ENCODE measurements at places on chromosomes 5 and 9.

DNA sequence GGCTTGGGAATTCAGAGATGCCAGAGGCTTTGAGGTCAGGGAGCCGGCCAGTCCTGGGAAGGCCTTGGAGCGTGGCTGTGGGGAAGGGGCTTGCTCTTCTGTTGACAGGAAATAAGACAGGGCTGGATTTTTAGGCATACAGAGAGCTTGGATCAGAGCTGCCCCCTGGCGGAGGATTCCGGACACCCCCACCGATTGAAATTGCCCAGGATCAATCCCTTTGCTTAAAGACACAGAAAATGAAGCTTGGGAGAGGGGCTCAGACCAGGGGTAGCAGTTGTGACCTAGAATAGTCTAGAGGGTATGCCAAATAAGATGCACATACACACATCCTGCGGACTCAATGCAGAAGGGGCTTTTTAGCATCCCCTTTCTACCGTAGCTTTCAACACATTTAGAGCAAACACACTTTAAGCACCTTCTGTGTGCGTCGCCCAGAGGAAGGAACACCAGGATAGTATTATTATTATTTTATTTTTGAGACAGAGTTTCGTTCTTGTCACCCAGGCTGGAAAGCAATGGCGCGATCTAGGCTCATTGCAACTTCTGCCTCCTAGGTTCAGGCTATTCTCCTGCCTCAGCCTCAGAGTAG, 1.7 kb upstream of the NTMT1 start:
- DNase-seq, result peak; percentile 82

GRCh38 chr9:97980479-97980803, 2.7 kb upstream of the ANP32B start:
- DNase-seq, result no peak

DNA sequence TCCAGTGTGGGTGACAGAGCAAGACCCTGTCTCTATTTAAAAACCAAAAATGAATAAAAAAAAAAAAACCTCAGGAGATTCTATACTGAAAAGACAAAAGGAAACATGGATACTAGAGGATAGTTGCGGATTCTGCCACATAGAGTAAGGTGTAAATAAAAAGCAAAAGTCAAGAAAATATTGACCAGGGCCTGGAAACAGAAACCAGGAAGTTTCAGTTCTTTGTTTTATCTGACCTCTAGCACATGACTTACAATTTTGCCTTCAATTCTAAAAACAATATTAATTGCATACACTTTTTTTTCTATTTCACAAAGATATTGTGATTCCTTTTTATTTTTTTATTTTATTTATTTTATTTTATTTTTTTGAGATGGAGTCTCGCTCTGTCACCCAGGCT, 96.2 kb upstream of the NMUR2 start:
- no peak for DNase-seq

- DNase-seq, result no peak
Measured at GRCh38 chr5:158907856-158908255, 191.9 kb downstream of the EBF1 start.
